ENCODE measurements at places on chromosomes 4 and X.

DNA sequence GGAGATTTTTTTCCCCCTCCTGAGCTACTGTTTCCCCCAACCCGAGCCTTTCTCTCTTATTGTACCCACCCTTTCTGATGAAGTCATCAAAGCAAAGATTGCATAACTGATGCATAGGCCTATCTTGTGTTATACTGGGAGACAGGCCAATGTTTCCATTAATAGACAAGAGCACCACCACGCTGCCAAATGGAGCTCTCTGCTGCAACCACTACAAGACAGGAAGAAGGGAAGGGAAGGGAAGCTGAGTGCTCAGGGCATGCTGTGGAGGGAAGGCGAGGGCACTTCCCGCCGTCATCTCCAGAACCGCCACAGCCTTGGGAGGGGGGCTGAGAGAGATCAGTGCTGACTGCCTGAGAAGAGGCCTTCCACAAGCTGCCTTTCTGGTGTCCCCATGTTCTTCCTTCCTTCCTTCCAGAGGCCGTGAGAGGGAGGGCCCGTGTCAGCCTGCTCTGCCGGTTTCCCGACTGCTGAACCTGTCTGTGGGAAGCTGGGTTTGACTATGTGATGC lies 75.0 kb downstream of the MGST2 start:
- ATAC-seq: no peak

DNA sequence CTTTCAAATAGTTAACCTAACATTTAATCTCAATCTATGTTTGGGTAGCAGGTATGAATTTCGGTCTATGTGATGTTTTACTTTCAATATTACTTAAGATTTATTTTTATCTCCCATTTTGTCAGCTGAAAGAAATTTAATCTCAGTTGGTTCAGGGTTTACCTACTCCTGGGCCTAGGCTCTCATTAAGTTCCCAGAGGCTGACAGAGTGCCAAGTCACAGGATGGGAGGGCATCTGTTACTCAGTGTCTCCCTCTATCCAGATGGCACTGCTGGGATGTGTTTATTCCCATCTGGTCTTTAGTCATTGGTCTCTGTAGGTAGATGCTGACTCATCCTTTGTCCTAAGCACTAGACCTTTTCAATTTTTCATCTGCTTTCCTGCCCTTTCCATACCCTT lies 129.4 kb upstream of the ARSJ start:
- ATAC-seq: no peak

GRCh38 chr4:61786211-61786610 lies 586.1 kb downstream of the ADGRL3 start:
- ATAC-seq: no peak

DNA sequence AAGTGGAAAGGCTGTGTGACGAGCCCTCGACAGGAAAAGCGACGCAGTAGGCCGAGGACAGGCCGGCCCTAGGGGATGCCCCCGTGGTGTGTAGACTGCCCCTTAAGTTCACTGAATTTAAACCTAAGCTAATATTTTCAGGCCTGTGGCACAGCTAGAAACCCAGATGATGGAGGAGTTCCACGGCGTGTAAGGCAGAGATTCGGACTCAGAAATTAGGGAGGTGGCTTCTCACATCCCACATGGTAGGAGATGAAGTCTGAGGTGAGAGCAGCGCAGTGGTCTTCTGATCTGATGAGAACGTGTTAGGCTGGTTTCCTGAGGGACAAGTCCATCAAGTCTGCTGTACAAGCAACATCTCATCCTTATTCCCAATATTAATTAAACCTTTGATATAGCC lies 7.8 kb downstream of the LRP2BP start:
- no peak for ATAC-seq

DNA sequence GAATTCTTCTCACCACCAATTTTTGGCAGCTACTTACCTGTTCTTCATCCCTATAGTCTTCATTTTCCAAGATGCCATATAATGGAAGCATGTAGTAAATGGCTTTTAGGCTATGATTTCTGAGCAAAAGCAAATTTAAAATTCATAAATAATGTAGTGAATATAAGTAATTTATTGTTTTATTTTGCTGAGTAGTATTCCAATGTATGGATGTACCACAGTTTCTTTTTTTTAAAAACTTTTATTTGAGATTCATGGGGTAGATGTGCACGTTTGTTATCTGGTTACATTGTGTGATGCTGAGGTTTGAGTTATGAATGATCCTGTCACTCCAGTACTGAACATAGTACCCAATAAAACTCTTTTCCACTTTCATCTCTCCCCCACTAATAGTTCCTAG lies 369.1 kb downstream of the IL15 start:
- no peak for ATAC-seq

GRCh38 chr4:142547974-142548373 lies 298.1 kb downstream of the INPP4B start:
- no peak for ATAC-seq

DNA sequence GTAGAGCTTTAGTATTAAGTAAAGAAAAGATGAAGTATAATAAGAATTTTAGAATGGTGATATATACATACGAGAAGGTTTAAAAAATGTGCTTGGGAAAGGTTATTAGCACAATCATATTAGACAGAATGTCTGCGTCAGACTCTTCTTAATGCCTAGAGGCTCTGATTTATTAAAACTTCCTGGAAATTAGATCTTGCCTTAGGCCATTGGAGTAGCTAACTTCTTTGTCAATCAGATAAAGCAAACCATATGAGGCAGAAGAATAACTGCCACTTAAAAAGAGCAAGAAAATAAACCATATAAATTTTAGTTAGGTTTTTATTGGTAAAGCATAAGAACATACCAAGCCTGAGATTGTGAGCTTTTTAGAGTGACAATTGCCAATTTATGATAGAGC lies 309.1 kb downstream of the TLL1 start:
- ATAC-seq: no peak

DNA sequence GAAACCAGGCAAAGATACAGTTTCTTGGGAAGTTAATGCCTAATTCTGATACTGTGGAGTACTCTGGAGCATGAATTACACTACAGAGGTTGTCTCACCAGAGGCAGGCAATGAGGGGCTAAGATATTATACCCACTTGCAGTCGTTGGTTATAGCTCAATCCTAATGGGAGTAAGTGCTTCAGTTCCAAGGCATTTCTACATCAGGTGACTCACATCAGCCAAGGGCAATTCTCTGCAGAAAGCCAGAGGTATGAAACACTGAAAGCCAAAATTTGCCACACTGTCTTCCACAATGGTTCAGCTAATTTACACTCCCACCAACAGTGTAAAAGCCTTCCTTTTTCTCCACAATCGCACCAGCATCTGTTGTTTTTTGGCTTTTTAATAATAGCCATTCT lies 174.0 kb upstream of the IL15 start:
- no peak for ATAC-seq

DNA sequence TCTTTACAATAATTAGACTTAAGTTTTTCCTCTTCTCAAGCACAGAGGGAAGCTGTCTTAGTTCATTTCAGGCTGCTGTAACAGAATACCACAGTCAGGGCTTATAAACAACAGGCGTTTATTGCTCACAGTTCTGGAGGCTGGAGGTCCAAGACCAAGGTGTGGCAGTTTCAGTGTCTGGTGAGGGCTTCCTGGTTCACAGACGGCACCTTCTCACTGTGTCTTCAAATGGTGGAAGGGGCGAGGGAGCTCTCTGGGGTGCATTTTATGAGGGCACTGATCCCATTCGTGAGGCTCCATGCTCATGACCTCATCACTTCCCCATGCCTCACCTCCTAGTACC lies 115.7 kb upstream of the MXRA5 start:
- no peak for ATAC-seq

- ATAC-seq: no peak
These were observed 111.2 kb upstream of the PLS3 start for GRCh38 chrX:115449742-115450141.

- ATAC-seq: peak; percentile 67
These were observed 15.5 kb downstream of the P2RY8 start for GRCh38 chrX:1521459-1521956.

GRCh38 chrX:82092307-82092706 lies 890.4 kb downstream of the SH3BGRL start:
- ATAC-seq: peak; percentile 50

DNA sequence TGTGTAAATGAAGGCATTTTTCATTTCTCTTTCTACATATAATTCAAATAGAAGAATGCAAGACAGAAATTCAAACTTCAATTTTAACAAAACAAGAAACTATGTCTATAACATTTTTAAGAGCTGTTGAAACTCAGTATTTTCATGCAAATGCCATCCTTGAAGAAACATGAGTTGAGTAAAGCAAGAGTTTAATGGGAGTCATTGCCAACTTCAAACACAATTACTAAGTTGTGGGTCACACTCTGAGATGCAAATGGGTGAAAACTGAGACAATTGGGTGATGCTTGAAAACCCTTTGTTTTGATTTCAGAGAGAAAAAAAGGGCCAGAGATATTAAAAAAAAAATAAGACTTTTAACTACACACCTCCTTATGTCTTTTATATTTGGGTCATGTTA lies 865.9 kb downstream of the FAT4 start:
- ATAC-seq: no peak

DNA sequence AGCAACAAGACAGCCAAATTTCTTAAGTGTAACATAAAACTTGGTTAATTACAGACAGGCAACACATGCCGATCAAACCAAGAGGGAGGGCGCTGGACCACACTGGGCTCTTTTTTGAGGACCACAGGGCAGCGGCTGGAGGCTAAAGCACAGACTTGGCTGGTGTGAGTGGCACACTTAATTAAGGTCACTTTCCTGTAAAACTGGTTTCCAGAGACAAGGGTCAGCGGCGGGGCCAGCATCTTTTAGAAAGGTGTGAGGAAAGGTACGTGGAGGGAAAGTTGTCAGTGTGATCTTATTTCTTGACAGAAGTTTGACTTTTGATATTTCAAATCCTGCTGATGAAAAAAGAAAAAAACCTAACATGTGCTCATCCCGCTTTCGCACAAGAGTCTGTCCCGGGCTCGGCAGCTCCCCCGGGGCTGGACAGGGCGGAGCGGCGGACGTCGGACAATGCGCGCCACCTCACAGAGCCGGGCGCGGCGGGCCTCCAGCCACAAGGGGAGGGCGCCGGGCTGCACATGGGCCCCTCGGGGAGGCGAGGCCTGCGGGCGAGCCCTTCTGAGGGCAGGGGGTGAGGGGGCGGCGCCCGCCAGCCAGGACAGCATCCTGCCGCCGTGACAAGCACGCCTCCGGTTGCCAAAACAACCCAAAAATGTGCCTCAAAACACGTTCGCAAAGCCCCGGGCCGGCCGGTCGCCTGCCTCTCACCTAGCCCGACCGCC lies 660 bp upstream of the HSPA4L start:
- ATAC-seq: peak; percentile 53

GRCh38 chr4:26670903-26671537 lies 87.1 kb downstream of the TBC1D19 start:
- ATAC-seq: no peak

DNA sequence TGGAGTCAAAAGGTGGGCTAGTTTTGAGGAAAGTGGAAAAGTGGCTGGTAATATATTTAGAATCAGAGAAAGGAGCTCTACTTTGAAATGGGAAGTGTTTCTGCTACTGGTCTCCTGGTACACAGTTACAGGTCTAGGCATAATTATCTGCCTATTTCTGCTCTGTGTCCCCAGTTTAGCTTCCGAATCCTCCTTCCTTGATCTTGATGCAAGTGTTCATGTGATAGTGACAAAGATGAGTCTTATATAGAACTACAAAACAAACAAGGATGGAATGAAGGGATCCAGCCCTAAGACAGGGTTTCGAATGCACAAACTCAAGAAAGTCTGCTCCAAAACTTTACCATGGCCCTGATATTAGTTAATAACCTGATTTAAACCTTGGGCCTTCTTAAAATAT lies 580.2 kb downstream of the INPP4B start:
- ATAC-seq: peak; percentile 13

- ATAC-seq: no peak
These were observed 350.0 kb downstream of the SLC7A11 start for GRCh38 chr4:137892134-137892533.

- ATAC-seq: no peak
These were observed 50.0 kb upstream of the ZNF827 start for GRCh38 chr4:145988628-145989027.

GRCh38 chr4:93814722-93815121 lies 13.8 kb upstream of the ATOH1 start:
- no peak for ATAC-seq

DNA sequence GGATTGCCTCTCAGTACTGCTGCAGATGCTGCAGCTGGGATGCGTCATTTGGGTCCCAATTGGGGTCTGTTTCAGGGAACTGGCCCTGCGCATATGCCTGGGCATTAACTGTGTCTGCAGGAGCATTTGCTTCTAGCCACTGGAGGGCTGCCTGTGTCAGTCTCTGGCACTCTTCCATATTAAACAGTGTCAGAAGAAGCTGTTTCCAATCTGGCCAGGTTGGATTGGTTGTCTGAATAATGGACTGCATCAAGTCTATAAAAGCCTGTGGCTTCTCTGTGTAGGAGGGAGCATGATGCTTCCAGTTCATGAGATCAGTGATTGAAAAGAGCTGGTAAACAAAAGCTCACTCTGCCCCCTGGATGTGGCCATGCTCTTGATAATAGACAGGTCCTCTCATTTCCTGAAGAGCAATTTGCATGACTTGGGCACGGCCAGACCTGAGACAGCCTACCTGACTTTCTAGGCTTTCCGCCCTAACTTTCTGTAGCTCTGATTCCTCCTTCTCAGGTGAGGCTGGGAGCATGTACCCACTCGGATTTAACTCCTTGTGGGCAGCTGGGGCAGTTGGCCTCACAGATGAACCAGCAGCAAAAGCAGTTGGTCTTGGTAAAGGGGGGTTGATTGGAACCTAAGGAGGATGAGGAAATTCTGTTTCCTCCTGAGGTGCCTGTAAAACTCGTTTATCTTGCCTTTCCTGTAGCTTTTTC lies 29.2 kb downstream of the SULT1E1 start:
- ATAC-seq: no peak

DNA sequence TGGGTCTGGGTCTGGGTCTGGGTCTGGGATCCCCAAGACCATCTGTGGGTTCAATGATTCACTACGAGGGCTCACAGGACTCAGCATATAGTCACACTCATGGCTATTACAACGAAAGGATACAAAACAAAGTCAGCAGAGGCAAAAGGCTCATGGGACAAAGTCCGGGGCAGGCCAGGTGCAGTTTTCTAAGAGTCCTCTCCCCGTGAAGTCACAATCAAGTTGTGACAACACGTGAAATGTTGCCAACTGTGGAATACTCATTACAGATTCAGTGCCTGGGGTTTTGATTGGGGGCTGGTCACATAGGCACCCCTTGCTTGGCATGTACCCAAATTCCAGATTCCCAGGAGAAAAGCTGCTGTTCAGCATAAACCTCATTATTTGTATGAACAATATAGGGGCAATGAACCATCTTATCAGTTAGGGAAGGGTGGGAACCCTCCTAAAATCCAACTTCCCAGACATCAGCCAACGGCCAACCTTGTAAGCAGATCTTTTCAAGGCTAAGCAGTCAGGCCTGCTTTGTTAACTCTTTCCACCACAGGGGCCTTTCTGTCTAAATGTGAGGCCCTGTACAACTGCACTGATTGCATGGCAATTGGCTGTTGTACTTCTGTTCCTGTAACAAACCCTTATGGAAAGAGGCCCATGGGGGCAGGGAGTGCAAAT lies 58.2 kb upstream of the DIPK2B start:
- no peak for ATAC-seq

GRCh38 chr4:133102612-133103409 lies 46.3 kb upstream of the PCDH10 start:
- ATAC-seq: no peak

GRCh38 chr4:181671672-181672071 lies 571.5 kb upstream of the TENM3 start:
- no peak for ATAC-seq

All from activated T-helper 17 cell treated with anti-CD3 and anti-CD28 coated beads, Interleukin-2, amount 50 U/mL, for 72 hours (primary cell).